Stimulated activated CD4-positive, alpha-beta T cell treated with anti-CD3 and anti-CD28 coated beads, Interleukin-2, amount 100 ng/mL, for 48 hours (primary cell): ENCODE measurements at places on chromosomes 12 and 14.

DNA sequence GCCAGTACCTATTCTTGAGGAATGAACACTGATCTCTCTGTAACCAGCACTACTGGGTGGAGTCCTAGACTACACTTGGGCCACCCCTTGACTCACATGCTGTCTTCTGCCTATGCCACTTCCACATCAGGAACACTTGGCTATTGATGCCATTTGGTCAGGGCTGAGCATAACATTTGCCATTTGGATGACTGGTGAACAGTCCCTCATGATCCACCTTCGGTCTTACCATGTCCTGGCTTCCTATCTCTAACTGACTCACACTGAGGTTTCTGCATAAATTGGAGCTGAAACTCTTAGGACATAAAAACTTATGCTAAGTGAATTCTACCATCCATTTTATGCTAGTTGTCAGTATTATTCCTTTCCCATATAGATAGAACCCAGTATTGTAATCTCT, 91.7 kb upstream of the PELI2 start:
- no peak for DNase-seq

- no peak for DNase-seq
These were observed 220.7 kb downstream of the PPM1H start for GRCh38 chr12:62714181-62714773.

DNA sequence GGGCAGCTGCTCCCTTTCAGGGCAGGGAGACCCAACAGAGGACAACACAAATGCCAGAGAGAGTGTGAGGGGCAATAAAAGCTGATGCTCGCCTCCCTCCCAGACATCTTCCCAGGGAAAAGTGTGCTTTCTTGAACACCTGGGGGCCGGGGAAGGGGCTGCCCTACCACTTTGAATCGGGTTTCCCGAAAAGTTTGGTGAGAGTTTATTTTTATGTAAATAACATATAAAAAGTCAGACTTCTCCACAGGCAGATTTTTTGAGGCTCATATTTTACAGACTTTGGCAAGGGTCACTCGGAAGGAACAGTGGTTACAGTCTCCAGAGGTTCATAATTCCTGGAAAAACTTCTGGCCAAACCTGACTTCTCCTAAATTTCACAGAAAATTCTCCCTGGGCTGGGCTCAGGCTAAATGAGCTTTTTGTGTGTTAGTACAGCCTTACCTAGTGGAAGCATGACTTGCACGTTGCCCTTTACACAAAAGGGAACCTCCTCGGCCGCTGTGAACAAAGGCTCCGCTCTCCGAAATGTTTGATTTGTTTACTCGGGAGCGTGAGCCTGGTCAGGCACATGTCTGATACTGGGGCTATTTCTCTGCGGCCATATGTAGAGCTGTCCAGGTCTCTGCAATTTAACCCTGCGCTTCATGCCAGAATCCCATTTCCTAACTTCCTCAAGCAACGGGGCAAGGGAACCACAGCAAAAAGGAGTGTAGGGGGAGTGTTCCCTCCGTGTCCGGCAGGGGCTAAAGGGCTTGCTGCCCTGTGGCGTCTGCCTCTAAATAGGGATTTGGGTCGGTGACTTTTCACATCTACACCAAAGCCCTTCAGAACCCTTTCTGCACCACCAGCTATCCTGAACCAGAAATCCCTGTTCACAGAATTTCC, 3.4 kb downstream of the RTL1 start:
- no peak for DNase-seq

- DNase-seq, result no peak
These were observed 41.5 kb downstream of the APAF1 start for GRCh38 chr12:98686603-98687002.

DNA sequence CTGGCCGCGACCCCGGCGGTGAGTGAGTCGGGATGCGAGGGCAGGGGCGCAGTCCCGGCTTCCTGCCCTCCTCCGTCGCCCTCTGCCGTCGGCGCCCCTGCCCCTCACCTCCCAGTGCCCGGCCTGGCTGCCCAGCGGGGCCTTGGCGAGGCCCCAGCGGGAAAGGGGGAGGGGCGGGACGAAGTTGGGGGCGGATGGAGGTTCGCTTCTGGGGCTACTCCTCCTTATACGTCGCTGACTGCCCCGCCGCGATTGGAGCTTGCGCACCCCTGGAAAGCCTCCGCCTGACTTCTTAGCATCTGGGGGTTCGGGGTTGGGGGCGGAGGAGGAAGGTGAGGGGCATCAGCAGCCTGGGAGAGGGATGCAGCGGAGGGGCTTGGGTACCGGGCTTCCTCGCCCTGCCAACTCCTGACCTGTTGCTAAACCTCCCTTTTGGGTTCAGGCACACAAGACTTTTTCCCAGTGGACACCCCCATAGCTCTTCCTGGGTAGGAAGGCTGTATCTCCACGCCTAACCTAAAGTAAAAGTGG, 406 bp downstream of the TMEM263 start:
- DNase-seq, result peak; percentile 37

GRCh38 chr12:44616402-44616801, 259.7 kb downstream of the NELL2 start:
- no peak for DNase-seq

GRCh38 chr12:45416126-45416525, 200.2 kb downstream of the ANO6 start:
- DNase-seq, result no peak

DNA sequence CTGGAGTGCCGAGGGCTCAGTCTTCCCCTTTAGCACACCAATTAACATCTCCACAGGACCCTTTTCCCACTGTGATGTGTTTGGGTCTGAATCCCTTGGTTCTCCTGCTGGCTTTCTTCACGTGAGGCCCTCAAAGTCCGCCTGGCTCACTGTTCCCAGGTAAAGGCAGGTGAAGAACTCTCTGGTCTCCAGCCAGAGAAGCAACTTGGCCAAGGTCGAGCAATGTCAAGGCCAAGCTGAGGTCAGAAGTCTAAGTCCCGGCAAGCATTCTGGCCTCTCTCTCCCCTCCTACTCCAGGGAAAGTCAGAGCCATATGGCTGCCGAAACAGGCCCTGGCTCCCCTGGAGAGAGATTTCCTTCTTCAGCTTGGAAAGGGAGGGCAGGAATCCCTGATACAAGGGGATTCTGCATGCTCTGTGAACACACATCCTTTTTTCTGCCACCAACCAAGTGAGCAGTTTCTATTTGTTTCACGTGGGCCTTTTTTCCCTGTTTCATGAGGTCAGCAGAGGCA, 61.4 kb upstream of the ESRRB start:
- DNase-seq, result no peak

- no peak for DNase-seq
These were observed 35.8 kb downstream of the ETV6 start for GRCh38 chr12:11685316-11685715.

DNA sequence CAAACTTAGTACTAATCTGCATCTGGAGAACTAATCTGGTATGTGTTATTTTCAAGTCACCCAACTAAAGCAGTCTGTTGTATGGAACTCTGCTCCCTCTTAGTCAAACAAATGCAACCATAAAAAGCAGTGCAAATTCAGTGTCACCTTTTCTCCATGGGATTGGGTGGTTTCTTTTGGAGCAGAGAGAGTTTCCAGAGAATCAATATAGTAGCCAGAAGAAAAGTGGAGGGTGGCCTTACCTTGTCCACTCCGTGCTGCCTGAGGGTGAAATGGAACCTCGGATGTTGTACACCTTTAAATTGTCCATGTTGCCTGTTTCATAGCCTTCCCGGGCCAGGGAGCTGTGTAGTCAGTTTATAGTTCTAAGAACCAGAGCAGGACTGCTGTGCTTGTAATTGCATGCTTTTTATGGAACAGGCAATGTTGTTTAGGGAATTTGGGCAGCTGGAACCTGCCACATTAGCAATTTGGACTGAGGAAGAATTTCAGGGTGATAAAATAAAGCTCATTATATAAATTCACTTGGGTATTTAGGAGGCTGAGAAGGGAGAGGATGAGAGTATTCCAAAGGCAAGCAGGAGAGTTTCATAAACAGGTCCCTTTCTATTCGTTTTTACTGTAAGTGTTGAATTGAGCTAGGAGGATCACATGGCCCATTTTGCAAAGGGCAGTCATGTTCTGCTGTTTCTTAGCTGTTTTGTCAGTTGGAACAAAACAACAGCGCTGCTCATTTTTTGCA, 60.5 kb downstream of the CRADD start:
- no peak for DNase-seq

GRCh38 chr14:72463291-72463866, 430.5 kb downstream of the DPF3 start:
- no peak for DNase-seq

DNA sequence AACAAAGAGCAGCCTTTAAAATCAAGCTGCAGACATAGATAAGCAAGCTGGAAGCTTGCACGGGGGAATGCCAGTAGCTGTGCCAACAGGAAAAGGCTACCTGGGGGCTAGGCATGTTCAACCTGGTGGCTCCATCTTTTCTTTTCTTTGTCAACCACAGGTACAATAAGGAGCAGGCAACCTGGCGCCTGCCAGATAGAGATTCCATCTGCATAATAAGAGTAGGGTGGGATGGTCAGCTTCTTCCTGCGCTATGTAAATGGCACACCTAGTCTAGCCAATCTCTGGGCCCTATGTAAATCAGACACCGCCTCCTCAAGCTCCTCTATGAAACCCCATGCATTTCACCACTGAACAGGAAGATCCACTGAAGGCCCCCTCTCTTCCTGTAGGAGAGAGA, 87.4 kb upstream of the PKP2 start:
- DNase-seq, result no peak

- DNase-seq, result peak; percentile 46
These were observed 323.4 kb downstream of the VRK1 start for GRCh38 chr14:97120611-97121031.

- no peak for DNase-seq
These were observed 4.7 kb downstream of the LTB4R start for GRCh38 chr14:24315807-24316596.

GRCh38 chr14:88621100-88621499, 58.3 kb downstream of the ZC3H14 start:
- no peak for DNase-seq

DNA sequence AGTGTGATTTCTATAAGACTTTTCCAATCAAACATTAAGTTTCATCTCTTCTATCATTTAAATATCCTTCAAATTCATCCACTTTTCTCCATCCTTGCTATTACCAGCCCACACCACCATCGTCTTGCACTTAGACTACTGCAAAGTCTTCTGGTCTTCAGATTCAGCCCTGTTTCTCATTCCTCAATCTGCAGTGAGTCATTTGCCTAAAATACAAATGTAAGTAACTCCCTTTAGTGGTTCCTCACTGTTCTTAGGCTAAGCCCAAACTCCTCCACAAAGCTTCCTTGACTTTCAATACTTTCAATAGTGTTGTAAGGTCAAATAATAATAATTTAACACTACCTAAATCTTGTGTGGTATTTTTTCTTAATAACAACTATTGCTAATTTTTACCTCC, 83.3 kb downstream of the PLEKHG7 start:
- DNase-seq, result no peak

DNA sequence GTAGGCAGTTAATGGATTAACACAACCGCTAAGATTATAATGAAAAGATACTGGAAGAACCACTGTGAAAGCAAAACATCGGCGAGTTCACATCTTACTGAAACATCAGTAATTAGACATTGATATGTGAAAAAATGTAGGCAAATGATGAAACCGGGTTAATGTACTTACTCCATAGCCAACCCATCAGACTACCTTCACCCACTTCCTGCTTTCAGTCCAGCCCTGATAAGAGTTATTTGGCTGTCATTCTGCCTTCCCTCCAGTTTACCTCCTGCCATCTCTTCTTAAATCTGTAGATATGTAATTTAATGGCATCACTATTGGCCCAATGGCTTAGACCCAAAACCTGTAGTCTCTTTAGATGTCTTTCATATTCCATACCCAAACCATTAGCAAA, 46.0 kb upstream of the LGR5 start:
- DNase-seq, result no peak

GRCh38 chr14:75784314-75784686, 123.3 kb downstream of the TTLL5 start:
- DNase-seq, result no peak

- no peak for DNase-seq
These were observed 35.3 kb upstream of the EPS8 start for GRCh38 chr12:15824516-15824915.

DNA sequence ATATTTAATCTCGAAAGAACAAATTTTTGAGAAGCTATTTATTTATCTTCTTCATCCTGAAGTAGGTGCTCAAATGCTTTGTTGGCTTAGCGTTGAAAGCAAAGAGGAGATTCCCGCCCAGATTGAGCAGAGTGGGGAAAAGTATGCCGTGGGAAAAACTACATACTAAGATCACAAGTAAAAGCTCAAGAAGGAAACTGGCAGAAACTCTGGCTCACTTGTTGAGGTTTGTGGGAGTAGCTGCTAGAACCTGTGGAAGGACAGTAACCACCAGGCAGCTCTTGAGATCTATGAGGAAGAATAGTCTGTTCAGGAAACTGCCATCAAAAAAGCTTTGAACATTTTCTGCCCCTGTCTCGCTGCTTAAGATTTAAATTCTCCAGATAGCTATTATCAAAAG, 3.9 kb downstream of the MYRFL start:
- no peak for DNase-seq

GRCh38 chr12:53887881-53888280, 50.8 kb upstream of the HOXC13 start:
- DNase-seq, result no peak

GRCh38 chr12:55250944-55251343, 6.5 kb downstream of the OR6C74 start:
- DNase-seq, result no peak

DNA sequence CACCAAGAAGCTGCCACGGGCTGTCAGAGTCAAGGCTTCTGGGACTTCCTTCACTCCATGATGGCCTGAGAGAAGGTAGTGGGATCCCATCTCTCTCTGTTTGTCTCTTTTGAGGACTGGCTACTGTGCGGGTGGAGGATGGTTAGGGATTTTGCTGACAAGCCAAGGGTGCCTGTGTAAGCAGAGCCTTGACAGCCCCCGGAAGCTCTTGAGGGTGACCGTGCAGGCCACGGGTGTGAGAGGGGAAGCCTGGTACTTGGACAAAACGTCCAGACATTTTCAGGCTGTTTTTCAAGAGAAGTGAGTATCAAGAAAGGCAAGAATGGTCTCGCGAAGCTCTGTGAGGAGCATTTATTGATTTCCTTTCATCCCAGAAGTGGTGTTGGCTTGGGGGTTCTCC, 352.4 kb downstream of the DPF3 start:
- no peak for DNase-seq

- DNase-seq, result no peak
These were observed 54.4 kb upstream of the C12orf50 start for GRCh38 chr12:88083634-88084033.

GRCh38 chr12:42732908-42733411, 143.4 kb upstream of the PRICKLE1 start:
- DNase-seq, result no peak

DNA sequence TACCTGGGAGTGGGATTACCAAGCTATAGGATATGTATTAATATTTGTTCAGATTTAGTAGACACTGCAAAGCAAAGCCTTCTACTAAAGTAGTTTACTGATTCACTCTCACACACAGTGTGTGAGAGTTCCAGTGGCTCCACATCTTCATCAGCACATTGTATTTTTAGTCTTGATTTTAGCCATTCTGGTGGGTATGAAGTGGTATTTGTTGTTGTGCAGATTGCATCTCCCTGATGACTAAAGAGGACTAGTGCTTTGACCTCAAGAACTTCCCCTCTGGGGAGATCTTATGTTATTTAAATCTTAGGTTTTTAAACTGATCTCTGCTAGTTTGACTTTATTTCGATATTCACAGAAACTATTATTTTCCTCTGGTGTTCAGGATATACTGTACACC, 479.7 kb upstream of the RGS6 start:
- DNase-seq, result no peak

GRCh38 chr12:106001837-106002218, 136.9 kb downstream of the NUAK1 start:
- DNase-seq, result no peak

- no peak for DNase-seq
These were observed 352.0 kb downstream of the BCAT1 start for GRCh38 chr12:24596768-24597388.
